ENCODE measurements at places on chromosomes 4 and X.

DNA sequence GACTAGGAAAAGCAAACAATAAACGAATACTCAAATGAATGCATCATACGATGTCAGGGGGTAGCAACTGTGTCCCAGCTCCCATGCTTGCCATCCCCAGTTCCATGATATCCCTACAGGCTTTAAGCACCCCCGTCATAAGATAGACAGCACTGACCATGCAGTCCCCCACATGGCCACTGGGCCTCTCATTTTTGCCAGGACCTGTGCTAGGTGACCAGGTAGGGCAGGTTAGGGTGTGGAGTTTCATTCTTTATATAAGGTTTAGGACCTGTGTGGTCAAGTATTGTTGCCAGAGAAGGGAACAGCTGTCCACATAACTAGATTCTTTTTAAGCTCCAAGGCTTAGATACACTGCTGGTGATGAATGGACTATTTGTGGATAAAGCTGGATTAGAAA, 9.7 kb downstream of the PPEF2 start:
- no peak for DNase-seq

DNA sequence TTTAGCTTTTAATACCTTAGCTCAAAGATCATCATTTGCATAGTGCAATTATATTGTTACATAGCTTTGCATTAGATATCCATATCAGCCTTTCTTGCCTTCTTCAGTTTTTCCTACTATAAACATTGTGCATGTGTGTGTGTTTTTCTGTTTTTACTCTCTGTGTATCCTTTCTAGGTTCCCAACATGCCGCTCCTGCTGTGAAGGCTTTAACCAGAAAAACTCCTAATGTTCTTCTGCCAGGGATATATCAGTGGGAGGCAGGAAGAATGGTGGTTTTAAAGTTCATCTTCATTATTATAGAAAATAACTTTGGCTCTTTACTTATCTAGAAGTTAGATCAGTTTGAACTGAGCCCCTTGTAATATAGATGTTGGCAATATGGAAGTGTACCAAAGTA, 61.2 kb downstream of the CPE start:
- DNase-seq = no peak

DNA sequence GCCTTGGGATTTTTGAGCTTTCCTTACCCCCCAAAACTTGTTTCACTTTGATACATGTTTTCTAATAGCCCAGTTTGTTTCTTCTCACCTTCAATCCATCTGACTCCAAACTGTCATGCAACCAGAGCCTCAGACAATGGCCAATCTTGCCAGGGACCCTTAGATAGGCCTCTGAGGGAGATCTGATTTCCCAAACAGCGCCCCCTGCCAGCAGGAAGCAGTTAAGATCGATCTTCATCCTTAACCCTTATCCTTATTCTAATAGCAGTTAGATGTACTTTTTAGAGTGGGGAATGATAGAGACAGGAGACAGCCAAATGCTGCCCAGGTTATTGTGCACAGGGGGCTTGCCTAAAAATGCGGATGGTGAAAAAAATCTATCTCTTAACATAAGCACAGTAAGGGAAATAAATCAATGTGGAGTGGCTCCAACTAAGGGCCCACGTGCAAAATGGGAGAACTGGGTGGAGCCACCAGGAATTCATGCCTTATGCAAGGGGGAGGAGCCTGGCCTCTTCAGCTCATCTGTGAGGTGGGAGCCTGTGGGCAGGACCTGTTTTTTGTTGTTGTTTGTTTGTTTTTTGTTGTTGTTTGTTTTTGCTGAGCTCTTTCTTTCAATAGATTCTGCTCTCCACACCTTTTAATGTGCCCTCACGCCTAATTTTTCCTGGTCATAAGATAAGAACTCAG, 833.6 kb upstream of the AGA start:
- no peak for DNase-seq

GRCh38 chrX:81205551-81205950, 3.6 kb downstream of the SH3BGRL start:
- DNase-seq = no peak

GRCh38 chr4:40234519-40235039, 37.7 kb downstream of the RHOH start:
- no peak for DNase-seq

GRCh38 chr4:88919056-88919455, 137.9 kb downstream of the FAM13A start:
- DNase-seq = no peak

GRCh38 chr4:158492391-158492790, 29.3 kb upstream of the RXFP1 start:
- no peak for DNase-seq

- DNase-seq = no peak
Measured at GRCh38 chr4:78922207-78922606, 17.0 kb downstream of the PAQR3 start.

DNA sequence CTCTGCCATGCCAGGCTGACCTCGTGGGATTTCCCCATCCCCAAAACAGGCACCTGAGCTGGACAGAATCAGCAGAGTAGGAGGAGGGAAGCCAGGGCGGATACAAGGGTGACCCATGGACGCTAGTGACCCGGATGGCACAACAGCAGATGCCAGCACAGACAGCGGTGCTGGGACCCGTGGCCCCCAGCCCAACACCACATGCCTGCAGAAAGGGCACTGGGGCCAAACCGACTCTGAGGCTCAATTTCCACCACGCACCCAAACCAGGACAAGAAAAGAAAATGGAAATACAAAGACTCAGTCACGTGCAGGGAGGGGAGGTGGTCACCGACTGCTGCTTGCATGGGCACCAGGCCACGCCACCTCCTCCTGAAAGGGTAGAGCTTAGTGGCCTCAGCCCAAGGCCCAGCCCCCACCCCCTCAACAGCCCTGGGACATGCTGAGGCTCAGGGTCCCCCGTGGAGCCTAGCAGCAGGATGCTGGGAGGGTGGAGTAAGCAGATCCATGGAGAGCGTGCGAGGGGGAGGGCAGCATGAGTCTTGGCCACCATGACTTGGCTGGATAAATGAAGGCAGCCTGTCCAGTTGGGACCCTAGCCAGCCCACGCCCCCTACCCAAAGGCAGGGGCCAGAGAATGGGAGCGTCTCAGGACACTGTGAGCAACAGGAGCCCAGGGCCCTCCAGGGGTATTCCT, 47.7 kb downstream of the C4orf50 start:
- DNase-seq = no peak

- DNase-seq = no peak
Measured at GRCh38 chr4:30868111-30868895, 148.1 kb downstream of the PCDH7 start.

DNA sequence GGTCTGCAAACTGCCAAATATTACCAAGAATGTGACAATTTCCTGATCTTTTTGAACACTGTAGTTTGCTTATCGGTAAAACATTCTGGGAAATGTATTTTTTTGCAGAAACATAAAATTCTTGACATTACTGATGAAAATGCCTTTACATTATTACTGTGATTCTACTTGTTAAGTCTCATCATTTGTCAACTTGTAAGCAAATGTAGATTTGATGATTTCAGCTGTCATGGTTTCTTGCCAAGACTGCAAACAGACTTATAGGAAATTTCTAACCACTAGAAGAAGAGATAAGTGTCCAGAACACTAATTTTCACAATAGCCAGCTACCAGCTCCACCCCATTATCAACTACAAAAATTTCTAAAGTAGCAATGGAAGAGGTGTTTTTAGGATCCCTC, 560.4 kb downstream of the STPG2 start:
- DNase-seq = no peak

- no peak for DNase-seq
Measured at GRCh38 chrX:105502336-105502735, 281.8 kb upstream of the TEX13A start.

DNA sequence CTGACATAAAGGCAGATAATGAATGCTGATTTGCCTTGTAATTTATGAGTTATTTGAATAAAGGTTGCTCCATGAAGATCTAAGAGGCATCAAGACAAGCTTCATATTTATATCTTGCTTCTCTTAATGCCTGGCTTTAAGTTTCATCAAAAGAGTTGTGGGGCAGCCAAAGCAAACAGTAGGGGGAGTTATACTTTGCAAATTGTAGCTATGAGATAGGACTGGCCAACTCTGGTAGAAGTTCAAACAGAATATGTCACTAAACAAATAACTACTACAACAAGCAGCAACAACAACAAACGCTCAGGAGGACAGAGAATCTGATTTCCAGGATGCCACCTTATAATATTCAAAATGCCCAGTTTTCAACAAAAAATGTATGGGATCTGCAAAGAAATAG, 69.1 kb upstream of the PLAC1 start:
- DNase-seq = no peak

DNA sequence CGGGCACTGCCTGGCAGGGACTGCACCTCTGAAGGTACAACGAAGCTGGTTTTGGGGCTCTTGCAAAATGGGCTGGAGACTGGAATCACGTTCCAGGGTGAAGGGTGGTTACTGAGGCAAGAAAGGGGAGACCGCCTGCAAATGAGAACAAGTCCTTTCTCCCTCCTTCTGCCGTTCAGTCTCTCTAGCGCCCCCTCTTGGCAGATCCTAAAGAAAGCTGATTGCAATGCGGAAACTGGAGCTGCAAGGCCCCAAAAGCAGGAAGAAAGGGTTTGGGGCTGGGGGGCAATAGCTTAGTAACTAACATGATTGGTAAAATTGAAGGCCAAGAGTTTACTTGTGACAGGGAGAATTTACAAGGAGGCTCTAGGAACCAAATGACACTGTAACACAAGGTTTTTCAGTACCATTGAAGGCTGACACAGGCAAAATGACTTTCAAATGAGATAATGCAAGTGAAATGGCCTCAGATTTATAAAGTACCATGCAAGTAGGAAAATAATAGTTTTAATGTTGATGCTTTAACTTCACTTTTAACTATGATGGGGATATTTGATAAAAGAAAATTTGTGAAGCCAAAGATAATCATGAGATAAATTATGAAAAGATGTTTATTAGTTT, 222.7 kb upstream of the HAND2 start:
- DNase-seq = no peak

GRCh38 chrX:20515841-20516461, 249.2 kb upstream of the RPS6KA3 start:
- DNase-seq = no peak

- no peak for DNase-seq
Measured at GRCh38 chr4:143202824-143203223, 18.1 kb downstream of the USP38 start.

DNA sequence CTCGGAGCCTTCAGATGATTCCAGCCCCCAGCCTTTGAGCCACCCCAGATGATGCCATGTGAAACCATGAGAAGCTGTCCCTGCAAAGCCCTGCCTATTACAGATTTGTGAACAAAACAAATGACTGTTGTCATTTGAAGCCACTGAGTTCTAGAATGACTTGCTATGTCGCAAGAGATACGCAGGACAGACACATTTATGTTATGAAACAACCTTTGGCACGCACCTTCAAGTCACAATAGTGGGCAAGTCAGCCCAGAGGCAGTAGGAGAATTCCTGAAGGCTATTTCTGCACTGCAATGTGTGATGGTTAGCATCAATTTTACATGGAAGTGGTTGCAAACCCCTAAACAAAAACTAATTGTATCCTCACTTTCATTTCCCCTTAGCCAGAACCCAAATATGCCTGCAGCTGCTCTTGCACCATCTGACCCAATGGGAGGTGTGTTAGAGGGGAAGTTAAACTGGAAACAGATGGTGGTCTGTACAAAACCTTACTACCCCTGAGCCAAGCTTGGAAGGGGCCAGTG, 174.4 kb upstream of the ATP6AP2 start:
- no peak for DNase-seq

- DNase-seq = no peak
Measured at GRCh38 chr4:4866124-4866865, 6.8 kb downstream of the MSX1 start.

DNA sequence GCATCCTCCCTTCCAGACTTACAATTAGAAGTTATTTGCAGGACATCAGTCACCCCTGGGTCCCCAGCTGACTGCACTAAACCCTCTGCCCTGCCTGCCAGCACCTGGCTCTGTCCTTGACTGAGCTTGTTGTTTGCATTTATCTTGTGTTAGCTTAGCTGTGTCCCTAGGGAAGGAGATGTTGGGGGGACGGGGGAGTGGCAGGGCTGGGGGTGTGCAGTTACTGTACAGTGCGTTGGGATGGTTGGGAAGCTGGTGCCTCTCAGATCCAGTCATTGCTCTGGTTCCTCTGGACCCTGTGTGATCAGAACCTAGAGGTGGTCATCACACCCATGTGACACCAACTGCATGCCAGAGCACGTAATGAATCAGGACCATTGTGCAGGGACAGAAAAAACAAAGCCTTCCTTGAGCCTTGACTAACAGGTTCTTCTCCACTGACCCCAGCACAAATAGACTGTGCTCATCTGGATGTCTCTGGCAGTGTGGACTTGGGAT, 32.7 kb upstream of the PROM1 start:
- DNase-seq = no peak

- DNase-seq = no peak
Measured at GRCh38 chrX:133171962-133172708, 46.0 kb downstream of the TFDP3 start.

- DNase-seq = peak; percentile 30
Measured at GRCh38 chr4:76579596-76580375, 144.8 kb downstream of the SHROOM3 start.

GRCh38 chr4:125267630-125268029, 47.1 kb upstream of the FAT4 start:
- no peak for DNase-seq

GRCh38 chr4:108483079-108483478, 137.3 kb upstream of the RPL34 start:
- DNase-seq = no peak

GRCh38 chrX:136666088-136666487, 18.1 kb downstream of the CD40LG start:
- DNase-seq = no peak

GRCh38 chr4:1978741-1979476, 29.9 kb downstream of the NELFA start:
- DNase-seq = no peak

- DNase-seq = no peak
Measured at GRCh38 chrX:14529290-14529989, at the start of gene GLRA2. GLRA2 (plus strand) TSS chrX:14529536; CDS start chrX:14530058, 522 bp downstream.

GRCh38 chrX:154458116-154458953, at the start of gene PLXNA3:
PLXNA3 (plus strand) TSS chrX:154458281; CDS start chrX:154460184, 1,903 bp downstream.
- DNase-seq = no peak

DNA sequence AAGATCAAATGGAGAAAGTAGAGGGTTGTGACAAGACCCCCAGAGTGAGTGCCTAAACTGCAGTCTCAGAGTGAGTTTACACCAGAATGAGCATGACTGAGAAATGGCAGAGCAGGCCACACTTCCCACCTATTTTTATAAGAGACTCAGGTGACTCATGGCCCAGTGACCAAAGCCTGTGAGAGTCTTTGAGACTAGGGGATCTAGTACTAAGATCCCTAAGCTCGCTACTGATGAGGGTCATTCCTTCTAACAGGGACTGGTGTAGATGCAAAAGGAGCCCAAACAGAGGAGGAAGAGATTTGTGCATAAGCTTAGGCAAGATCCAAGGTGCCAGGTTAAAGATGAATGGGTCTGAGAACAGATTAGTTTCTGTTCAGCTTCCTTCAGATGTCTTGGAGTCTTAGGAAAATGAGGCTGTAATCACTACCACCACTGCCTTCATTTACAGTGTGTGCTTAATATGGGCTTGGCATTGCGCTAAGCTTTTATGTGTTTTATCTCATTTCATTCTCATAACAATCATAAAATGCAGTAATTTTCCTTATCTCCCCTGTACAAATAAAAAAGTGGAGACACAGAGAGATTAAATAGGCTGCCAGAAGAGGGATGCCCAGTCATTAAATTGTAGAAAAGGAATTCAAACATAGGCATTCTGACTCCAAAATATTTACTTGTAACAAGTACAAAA, 62.8 kb downstream of the RWDD4 start:
- DNase-seq = no peak

Data from DMS79 (cell line).